ENCODE measurements at places on chromosomes 4 and X.

DNA sequence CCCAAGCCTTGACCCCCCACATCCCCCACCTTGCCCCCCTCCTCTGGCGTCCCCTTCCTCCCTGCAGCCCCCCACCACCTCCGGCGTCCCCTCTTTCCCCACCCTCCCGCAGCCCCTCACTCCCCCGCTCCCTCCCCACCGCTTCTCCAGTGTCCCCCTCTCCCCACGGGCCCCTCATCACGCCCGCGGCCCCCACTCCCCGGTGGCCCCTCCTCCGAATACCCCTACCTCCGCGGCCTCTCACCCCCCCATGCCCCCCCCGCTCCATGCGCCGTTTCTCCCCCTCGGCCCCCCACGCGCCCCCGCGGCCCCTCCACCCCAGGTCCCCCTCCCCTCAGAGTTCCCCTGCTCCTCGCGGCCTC is 562 bp downstream of the RNF212 start:
- no peak for DNase-seq

DNA sequence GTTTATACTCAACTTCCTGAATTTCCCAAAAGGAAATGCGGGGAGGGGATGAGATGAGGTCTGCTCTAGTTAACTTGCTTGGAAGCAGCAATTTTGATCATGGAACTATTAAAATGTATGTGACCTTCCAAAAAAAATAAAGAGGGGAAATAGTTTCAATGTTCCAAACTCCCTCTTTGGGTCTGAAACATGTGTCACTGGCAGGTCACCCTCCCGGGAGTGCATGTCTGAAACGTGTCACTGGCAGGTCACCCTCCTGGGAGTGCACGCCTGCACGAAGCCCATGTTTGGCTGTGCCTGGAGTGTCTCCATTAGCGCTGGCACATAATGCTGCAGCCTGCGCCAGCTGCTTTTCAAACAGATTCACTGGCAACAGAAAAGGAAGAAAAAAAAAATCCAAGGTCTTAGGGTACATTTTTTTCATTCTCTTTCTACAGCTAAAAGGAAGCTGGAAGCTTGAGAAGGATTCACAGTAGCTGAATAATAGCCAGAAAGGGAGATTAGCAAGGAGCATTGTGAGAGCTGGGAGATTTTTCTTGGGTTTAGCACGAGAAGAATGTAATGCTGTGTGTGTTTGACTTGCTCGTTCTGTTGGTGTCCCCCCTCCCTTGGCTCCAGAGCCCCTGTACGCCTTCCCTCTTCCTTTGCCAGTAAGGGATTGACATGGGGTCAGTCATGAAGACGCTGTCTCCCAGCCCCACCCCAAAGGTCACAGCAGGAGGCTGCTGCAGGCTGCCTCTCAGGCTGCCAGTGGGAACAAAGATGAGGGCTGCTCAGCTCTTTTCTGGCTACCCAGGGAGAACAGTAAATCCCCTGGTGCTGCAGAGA is 39.2 kb upstream of the TLR3 start:
- no peak for DNase-seq

- DNase-seq = no peak
Observed at GRCh38 chr4:105990933-105991332, 95.7 kb downstream of the NPNT start.

- DNase-seq = no peak
Observed at GRCh38 chr4:100816436-100817045, 298.7 kb upstream of the EMCN start.

DNA sequence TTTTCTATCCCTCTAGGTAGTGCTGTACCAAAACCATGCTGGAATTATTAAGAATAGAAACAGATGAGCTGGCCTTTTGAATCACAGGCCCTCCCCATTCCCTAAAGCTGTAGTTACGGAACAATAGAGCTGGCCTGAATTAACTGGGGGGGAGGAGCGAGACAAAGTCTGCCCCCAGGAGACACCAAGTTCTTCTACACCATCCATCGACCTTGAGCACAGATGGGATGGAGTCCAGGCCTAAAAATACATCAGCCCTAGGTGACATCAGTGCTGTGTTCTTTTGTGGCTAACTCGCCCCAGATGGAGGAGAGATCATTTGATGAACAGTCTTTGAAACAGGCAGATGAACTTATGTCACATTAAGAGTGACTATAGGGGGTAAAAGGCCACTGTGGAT is 49.6 kb downstream of the LHFPL1 start:
- DNase-seq = no peak

DNA sequence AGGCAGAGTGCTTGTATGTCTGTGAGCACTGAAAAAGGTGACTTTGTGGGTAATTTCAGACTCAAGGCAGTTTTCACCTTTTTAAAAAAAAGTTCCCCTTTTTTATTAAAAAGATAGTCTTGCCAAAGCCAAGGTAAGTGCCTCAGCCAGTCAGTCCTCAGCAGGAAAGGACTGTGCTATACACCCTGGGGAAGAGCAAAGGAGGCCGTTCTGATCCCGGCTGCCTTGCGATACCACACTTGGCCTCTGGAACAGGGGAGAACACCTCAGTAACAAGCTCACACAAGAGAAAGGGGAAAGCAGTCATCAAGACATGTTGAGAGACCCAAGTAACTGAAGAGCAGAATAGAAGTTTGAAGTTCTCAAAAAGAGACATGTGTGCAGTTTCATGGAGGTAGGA is 541.7 kb downstream of the BCOR start:
- no peak for DNase-seq

GRCh38 chr4:75848891-75849290 is 53.4 kb downstream of the PPEF2 start:
- DNase-seq = no peak

GRCh38 chr4:139734875-139735380 is 69.3 kb downstream of the MGST2 start:
- DNase-seq = peak; percentile 54

DNA sequence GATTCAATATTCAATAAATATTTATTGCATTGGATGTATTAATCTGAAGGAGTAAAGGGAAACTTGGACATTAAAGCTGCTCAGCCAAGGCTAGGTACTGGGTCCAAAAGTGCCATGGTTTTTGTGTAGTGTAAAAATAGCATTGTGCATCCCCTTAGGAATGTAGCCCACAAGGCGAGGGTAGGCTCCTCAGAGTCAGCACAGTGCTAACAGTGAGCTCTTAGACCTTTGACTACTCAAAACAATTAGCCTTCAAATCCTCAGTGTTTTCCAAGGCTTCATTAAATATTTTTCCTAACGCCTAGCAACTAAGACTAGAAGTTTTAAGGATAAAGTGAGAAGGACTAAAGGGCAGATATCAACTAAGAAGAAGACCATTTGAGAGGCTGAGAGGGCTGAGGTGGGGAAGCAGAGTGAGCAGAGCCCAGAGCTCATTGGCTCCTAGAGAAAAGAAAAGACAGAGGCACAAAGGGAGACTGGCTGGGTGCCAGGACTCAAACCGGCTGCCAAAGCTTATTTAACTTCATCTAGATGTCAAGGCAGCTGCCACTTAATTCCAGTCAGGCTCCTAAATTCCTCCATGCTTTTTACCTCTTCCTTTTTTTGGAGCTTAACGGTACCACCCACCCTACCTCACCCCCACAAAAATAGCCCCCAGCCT is 17.0 kb downstream of the PRKG2 start:
- no peak for DNase-seq

DNA sequence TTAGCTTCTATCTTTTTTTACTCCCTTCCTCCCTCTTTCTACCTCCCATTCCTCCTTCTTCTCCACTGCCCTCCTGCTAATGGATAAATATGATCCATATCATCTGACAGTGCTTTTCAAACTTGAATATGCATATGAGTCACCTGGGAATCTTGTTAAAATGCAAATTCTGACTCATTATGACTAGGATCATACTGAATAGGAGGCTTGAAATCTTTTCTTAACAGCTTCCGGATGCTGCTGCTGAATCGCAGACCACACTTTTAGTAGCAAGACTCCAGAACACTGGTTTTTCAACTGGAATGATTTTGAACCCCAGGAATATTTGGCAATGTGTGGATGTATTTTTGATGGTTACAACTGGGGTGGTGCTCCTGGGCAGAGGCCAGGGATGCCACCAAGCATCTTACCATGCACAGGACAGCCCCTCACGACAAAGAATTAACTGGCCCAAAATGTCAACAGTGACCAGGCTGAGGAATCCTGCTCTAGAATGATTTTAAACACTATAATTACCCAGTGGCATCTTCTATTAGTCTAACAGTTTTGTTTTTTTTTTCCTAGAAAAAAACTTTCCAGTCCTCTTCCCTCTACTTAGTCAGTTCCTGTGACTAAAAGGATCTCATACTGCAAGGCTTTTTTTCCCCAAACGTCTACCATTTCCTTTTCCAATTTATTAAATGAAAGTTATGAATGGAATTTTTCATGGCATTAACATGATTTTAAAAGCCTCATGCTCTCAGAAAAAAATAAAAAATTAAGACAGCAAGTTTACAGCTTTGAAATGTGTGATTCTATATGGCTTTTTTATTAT is 10.6 kb upstream of the PYURF start:
- no peak for DNase-seq

- DNase-seq = no peak
Observed at GRCh38 chr4:74768857-74769525, 25.3 kb downstream of the BTC start.

- DNase-seq = no peak
Observed at GRCh38 chr4:158016511-158016910, 156.3 kb downstream of the GASK1B start.

- no peak for DNase-seq
Observed at GRCh38 chrX:150577174-150577573, 8.8 kb downstream of the MTM1 start.

DNA sequence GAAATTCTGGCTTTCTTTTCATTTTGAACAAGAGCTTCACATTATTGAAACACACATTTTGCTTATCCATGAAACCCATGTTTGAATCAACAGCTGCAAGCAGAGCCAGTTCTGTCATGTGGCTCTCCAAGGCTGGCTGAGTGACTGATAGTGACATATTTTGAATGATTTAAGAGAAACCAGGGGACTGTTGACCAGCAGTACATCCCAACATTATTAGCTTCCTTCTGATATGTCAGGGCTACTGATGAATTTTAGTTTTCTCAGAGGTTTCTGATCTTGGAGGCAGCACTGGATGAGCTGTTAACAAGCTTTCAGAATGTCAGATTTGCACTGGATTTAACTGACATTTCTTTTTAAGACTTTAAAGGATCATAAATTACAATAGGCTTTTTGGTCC is 74.6 kb upstream of the GRXCR1 start:
- no peak for DNase-seq

- DNase-seq = no peak
Observed at GRCh38 chr4:158782551-158783360, 13.9 kb downstream of the FNIP2 start.

- no peak for DNase-seq
Observed at GRCh38 chrX:86806786-86807185, 658.5 kb downstream of the DACH2 start.

DNA sequence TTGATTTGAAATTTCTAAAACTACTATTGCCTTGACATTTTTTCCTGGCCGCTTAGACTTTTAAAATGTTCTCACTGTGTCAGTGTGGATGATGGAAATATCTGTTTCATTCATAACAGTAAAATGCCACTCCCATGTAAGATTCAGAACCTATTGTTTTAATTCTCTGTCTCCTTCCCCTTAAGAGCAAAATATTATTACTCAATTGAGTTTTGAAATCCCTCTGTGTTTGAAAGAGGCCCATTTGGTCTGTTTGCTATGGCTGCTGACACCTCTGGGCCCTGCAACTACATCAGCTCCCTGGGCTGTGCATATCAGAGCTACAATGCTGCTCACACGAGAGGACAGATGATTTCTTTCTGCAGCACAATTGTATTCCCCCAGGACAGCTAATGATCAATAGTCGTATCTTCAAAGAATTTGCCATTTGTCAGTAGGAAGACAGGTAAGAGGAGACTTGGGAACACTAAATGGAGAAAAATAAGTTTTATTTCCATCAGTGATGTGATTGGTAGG is 388.0 kb upstream of the GALNT7 start:
- no peak for DNase-seq

DNA sequence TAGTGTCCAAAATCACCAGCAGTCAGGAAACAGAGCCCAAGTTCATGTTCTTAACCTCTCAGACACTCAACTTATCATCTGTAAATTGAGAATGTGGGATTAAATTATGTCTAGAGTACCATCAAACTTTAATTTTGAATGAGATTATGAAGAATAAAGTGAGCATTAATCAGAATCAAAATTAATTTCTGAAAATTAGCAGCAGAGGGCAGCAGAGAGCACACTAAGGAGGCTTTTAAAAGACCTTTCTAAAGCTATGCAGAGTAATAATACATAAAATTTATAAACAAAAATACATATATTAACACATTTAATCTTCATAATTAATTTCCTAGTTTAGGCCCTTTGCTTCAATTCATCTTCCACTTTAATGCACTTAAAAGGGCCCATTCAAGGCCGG is 7.1 kb downstream of the TASL start:
- DNase-seq = no peak

DNA sequence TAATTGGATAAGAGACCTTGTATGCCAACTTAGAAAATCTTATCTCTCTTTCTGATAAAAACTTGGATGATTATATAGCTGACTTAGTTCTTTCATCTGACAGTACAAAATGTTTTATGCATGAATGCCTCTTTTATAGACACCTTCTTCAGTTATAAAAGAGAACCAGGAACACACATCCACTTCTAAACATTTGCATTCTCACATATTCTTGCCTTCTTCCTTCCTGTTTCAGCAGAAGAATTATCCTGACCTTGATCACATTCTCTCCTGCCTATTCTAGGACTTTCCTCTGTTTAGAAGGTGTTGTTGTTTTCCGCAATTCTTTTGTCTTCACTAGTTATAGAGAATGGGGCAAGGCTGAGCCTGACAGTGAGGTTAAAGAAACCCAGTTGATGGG is 80.9 kb downstream of the LARP7 start:
- DNase-seq = no peak

DNA sequence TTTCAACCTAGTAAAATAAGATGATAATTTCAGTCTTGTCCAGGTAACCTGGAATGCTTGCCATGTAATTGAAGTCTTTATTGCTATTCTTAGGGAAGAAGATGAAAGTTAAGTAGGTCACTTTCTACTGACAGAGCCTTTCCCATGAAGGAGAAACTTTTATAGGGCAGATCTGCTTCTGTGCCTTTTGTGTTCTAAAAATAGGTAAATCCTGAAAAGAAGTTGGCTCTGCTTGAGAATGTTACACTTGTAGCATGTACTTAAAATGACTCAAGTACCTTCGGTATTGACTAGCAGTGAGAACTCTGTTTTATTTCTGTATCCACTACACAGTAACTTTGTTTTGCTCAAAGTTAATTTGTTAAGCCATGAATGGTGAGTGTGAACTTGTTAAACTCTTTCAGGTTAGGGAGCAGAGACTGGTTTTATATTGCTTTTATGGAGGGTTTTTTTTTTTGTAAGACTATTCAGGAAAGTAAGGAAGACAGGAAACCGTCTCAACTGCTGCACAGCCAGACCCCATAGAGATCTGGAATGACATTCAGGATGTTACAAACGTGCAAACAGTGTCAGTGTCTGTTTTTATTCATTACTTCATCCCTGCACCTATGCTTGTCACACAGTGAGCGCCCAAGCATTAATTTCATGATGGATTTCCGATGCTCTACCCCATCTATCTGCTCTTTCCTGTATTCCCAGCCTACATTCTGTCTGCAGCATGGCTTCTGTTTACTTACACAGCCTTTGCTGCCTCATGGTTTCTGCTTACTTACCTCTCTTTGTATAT is 53.0 kb downstream of the SEPTIN11 start:
- DNase-seq = no peak

Data from GM06990 (cell line).